Fibroblast of lung (primary cell): ENCODE measurements at places on chromosomes 11 and 22.

GRCh38 chr11:77883775-77884174 lies 62.8 kb downstream of the AAMDC start:
- DNase-seq: peak; percentile 58

DNA sequence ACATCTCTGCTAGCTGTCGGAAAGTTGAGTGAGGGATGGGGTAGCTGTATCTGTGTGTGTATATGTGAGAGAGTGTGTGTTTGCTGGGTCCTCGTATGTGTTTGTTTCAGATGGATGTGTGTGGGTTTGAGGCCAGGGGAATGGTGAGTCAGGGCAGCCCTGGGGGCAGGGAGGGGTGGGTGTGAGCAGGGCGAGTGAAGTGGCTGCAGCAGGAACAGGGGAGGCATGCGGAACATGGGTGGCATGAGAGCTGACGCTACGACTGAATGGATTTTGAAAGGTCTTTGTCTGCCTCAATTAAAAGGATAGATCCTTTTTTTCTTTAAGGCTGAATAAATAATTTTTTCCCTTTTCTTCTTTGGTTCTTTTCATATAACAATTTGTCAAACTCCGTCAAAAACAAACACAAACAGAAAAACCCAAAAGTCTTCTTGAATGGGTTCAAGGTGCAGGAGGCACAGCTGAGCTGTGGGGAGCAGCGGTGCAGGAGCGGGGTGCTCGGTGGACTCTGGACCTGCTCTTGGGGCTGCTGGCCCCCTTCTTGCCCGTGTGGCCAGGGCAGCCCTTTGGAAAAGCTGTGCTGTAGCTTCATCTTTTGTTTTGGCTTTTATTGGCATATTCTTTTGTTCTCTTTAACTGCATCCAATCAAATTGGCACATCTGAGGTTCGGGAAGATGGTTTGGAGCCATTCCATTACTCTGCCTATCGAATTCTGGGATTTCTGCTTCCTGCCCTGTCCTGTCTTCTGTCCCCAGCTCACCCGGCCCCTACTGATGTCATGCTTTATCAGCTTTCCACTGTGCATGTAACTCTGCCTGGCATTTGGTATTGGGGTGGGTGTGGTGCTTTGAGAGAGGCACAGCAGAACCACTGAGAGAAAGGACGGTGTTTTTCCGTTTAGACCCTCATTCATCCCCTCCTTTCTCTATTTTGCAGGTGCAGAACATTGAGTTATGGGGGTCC lies 80.1 kb downstream of the ADAMTS15 start:
- peak; percentile 38 for DNase-seq

DNA sequence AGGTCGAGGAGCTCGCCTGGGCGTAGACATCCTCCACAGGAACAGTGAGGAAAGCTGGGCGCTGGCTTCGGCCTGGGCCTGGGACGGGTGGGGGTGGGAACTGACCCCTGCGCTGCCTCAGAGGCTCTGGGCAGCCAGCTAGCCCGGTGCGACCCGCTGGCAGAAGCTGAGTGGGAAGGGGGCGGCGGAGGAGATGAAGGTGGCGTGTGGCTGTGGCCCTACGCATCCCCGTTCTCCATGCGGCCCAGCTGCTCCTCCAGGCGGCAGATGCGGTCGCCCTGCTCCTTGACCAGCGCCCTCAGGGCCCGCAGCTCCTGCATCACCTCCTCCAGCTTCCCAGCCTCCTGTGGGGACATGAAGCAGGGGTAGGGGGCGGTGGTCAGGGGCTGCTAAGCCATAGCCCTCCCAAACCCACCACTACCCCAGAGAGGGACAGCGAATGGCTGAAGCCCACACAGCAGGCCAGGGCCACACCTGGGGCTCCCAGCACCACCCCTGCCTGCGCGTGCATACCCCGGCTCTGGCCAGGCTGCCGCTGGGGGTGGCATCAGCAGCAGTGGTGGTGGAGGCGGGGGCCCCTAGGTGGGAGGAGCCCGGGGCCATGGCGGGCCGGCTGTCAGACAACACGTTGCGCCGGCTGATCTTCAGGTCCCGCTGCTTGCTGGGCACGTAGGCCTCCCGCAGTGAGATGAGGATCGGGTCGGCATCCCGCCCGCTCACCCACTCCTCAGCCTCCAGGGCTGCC lies 848 bp upstream of the PTPRCAP start:
- DNase-seq: no peak

DNA sequence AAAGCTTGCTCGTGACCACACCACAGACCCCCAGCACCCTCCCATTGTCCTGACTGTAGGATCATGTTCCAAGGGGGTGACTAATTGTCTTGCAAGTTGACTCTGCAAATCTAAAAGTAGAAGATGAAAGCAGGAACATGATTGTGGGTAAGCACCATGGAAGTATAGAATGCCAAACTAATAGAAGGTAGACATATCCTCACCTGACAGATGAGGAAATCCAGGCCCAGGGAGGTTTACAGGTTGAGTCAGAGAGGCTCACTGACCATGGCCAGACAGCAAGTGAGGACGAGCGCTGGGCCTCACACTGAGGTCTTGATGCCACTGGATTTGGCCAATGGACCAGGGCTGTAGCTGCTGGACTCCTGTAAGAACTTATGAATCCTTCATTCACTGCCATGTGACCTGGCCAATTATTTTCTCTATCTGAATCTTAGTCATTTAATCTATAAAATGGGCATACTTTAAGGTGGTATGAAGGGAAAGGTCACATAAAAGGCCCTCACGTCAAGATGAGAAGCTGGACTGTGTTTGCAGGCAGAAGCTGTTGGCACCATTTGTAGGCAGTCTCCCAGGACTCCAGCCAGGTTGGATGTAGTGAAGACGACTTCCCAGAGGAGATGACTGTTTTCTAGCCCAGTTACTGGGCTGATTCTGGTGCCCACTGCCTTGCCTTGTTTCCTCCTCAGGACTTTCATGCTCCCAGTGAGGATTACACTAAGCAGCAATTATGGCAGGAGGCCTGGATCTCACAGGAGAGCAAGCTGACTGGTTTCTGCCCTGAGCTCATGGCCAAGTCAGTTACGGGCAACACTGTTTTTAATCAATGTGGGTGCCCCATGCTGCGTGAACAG lies 54.6 kb downstream of the GAB4 start:
- no peak for DNase-seq

- peak; percentile 96 for DNase-seq
Measured at GRCh38 chr11:843818-844692, 1.4 kb downstream of the TSPAN4 start.

GRCh38 chr11:3341298-3341697 lies 37.6 kb downstream of the ZNF195 start:
- peak; percentile 32 for DNase-seq

GRCh38 chr11:29962243-29962642 lies 54.6 kb downstream of the KCNA4 start:
- no peak for DNase-seq

- DNase-seq: peak; percentile 18
Measured at GRCh38 chr11:16789063-16789420, 50.6 kb downstream of the C11orf58 start.

- DNase-seq: no peak
Measured at GRCh38 chr11:12768726-12769673, 94.8 kb downstream of the TEAD1 start.
